ENCODE measurements at places on chromosomes 3 and 15. TPM values are rescaled to one million over a fixed set of nuclear protein-coding genes. Genes with fewer than 3 reads are reported as not detected.

Gene SH2D7
- total RNA-seq = not detected

- DNase-seq = no peak
Observed at GRCh38 chr15:39502082-39502447, 78.8 kb upstream of the THBS1 start.

DNA sequence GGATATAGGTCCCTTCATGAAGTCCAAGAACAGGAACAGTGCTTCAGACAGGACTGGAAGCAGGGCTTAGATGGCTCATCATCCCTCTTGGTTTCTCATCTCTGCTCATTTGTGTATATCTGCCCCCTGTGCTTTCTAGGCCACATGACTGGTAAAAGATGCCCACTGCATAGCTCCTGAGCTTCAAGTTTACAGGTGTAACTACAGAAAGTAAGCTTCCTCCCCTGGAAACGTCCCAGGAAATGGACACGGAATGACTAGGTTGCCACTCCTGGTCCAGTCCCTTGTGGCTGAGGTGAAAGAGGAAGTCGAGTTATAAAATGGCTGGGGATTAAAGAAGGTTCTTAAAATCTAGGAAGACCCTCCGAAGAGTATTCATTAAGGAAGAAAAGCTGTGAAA is 32.5 kb downstream of the MYO5A start:
- no peak for DNase-seq

DNA sequence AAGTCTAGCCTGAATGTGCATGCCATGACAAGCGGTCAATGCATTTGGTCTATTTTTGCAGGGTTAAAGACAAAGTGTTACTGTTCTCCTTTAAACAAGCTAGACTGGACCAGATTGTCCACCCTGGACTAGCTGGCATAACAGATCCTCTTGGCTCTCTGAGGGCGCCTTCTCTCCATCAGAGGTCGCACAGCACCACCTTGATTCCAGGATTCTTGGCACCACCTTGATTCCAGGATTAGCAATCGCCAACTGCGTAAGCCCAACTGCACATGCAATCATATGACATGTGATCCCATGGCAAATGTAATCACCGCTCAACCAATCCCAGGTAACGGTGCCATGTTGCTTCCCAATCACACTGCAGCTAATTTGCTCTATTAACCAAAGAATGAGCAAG is 98.6 kb downstream of the OXNAD1 start:
- DNase-seq = no peak
